Glomerular endothelial cell (primary cell): ENCODE measurements at places on chromosomes 6 and 20.

GRCh38 chr20:46040902-46041535 is 12.0 kb downstream of the SLC12A5 start:
- DNase-seq: no peak

GRCh38 chr6:37313723-37314486 is 39.9 kb upstream of the RNF8 start:
- DNase-seq: no peak

DNA sequence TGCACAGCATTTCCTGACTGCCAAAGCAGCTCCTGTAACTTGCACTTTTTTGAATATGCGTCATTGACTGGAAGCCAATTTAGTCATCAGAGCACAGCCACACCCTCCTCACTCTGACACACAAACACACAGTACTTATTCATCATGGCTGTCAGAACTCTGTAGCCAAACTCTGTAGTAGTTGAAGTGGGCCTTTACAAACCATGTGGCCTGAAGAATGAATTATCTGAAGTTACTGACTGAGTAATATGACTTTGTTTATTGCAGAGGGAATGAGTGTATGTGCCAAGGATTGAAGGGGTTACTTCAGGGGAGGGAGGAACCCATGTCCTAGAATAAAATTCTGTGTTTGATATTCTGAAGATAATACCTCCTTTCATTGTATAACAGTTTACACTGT is 102.7 kb downstream of the FIG4 start:
- DNase-seq: peak; percentile 81

- DNase-seq: no peak
These were observed 353 bp downstream of the TRAM2 start for GRCh38 chr6:52576392-52577021.

GRCh38 chr6:170279977-170280688 is 10.7 kb downstream of the DLL1 start:
- DNase-seq: no peak

- no peak for DNase-seq
These were observed 82.8 kb downstream of the MBOAT1 start for GRCh38 chr6:20129290-20130088.

DNA sequence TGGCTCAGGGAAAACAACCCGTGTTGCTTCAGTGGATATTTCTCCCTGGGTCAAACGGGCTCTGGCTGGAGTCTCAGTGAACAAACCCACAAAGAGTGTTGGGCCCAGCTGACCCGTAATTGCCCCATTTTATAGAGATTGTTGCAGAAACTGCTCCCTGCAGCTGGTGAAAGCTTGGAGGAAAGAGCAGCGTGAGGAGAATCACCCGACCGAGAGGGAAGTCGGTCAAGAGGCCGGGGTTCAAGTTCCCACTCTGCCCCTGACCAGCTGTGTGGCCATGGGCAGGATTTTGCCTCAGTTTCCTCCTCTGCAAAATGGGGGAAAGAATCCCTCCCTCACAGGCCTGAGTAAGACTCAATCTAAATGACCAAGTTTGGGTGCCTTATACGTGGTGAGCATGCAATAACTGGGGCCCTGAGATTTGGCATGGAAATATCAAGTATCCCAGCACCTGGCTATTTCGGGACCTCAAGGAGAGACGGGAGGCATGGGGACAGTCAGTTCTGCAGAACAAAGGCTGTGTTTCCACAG is 1.7 kb upstream of the TGM2 start:
- no peak for DNase-seq

- no peak for DNase-seq
These were observed 8.6 kb downstream of the ZNF292 start for GRCh38 chr6:87164004-87164403.

DNA sequence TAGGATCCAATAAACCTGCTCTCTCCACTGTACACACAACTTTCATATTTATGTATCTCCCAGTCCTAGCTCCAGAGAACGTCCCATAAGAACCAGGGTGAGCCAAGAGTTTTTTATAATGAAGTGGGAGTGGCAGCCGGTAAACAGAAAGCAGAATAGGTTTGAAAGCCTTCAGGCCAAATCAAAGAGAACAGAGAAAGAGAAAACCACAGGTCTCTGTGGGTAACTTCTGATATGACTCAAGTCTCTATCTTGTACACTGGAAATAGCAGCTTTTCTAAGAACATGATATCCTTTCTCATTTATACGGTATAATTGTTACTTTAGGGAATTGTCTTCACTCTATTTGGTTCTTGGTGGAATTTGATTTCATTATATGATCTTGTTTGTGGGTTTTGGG is 273.6 kb downstream of the PACRG start:
- no peak for DNase-seq

DNA sequence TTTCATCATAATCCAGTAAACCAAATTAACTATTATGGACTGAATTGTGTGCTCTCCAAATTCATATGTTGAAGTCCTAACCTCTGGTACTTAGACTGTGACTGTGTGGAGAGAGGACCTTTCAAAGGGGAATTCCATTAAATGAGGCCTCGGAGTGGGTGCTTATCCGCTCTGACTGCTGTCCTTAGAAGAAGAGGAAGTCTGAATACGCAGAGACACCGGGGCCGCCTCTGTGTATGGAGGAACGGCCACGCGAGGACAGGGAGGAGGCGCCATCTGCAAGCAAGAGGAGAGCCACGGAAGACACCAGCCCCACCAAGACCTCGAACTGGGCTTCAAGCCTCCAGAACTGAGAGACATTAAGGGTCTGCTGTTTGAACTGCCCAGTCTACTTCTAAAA is 35.6 kb upstream of the RPS6KA2 start:
- no peak for DNase-seq

- no peak for DNase-seq
These were observed 340.3 kb downstream of the EPHA7 start for GRCh38 chr6:93079061-93079460.

DNA sequence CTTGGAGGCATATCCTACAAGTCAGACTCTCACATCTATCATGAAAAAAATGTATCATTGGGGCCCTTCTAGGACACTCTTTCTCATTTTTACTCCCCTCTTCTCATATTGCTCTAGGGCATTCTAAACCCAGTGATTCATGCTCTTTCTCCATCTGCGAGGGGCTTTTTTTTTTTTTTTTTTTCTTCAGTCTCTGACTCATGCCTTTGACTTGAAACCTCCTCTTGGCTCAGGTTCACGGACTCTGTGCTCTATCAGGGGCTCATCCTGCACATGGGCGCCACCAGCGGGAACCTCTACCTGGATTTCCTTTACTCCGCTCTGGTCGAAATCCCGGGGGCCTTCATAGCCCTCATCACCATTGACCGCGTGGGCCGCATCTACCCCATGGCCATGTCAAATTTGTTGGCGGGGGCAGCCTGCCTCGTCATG is 17.8 kb downstream of the SLC22A1 start:
- DNase-seq: no peak

GRCh38 chr6:166553563-166554271 is 32.8 kb downstream of the RAMACL start:
- no peak for DNase-seq

DNA sequence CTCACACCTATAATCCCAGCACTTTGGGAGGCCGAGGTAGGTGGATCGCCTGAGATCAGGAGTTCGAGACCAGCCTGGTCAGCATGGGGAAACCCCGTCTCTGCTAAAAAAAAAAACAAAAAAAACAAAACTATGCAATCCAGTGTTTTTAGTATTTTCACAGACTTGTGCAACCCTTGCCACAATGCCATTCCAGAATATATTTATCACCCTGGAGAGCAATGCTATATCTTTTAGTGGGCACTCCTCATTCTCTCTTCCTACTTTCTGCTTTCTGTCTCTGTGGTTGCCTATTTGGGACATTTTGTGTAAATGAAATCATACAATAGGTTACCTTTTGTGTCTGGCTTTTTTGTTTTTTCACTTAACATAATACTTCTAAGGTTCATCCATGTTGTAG is 39.1 kb upstream of the MROH8 start:
- no peak for DNase-seq

DNA sequence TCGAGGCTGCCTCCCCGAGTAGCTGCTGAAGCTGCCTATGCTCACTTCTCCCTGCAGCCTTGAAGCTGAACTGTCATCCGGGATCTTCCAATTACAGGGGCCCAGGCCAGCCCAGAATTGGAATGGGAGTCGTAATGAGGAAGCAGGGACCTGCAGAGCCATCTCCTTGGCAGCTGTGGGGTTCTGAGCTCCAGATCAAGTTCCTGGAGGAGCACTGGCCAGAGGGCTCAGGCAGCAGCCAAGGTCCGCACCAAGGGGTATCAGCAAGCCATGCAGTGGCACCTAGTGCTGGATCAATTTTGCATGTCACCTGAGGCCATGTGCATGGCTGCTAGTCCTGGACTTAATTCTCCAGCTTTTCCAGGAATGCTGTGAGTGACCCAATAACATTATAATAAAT is 163.2 kb upstream of the TSHZ2 start:
- DNase-seq: no peak

DNA sequence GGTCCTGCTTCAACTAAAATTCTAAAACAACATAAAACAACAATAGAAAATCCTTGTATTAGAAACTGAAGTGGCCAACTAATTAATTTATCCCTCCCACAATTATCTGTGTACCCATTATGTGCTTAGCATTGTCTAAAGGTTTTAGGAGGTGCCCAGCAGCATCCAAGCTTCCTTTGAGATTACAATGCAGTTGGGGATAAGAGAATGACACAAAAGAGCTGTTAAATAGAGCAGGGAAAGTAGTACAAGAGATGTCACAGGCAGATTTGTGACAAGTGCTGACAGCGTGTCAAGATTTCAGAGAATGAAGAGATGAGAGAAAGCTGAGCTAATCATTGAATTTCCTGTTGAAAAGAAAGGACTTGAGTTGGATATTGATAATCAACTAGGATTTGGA is 204.8 kb downstream of the OTOR start:
- no peak for DNase-seq

DNA sequence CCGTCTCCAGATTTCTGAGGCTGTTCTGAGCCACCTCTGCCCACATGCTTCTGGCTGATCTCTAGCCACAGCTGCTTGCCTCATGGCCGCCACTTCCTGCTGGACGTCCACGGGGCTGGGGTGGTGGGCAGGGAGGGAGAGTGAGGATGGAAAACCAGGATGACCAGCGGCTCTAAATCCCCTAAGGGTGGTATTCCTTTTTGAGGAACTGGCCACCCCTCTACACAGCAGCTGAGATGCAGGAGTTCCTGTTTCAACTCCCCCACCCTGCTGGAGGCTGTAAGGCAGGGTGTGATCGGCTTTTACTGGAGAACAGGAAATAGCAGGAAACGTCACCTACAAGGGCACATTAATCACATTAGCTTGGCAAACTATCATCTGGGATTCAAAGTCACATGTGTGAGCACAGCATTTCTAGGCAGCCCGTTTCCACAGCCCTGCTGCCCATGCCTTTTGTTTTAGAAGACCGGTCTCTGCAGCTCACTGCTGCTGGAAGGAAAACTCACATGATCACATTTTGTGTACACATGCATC is 181.6 kb upstream of the ECI2 start:
- peak; percentile 85 for DNase-seq

GRCh38 chr20:37734228-37734985 is 40.6 kb downstream of the CTNNBL1 start:
- DNase-seq: no peak

GRCh38 chr6:16305246-16305725 is 66.9 kb downstream of the GMPR start:
- DNase-seq: no peak

- DNase-seq: no peak
These were observed 75.1 kb downstream of the CNBD2 start for GRCh38 chr20:36043441-36043840.

GRCh38 chr20:38602185-38602581 is 574 bp downstream of the ARHGAP40 start:
- DNase-seq: no peak

GRCh38 chr6:11971154-11971553 is 41.0 kb upstream of the HIVEP1 start:
- DNase-seq: no peak

DNA sequence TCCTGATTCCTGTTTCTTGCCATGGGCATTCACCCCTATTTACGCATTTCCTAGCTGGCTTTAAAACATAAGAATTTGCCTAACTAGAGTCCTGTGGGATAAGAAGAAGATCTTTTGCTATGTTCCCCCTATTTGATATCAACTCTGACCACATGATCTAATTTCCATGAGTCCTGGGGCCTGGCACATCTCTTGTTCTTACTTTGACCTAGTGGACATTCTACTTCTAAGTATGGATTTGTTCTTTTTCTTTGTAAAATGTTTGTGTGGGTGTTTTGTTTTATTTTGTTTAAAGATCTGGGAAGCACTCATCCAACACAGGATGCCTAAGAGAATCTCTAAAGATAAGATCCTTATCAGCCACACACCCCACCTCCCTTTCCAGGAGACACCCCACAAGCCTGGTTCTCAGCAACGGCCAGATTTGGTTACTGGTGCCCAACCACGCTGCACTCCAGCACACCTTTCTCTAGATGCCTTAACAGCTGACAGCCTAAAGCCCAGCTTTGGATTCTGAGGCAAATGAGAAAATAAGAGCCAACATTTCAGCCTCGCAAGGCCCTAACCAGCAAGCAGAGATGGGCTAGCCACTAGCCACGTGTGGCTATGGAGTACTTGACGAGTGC is 74.7 kb downstream of the SLC23A2 start:
- DNase-seq: no peak

- no peak for DNase-seq
These were observed 16.8 kb downstream of the USP45 start for GRCh38 chr6:99498421-99498820.

DNA sequence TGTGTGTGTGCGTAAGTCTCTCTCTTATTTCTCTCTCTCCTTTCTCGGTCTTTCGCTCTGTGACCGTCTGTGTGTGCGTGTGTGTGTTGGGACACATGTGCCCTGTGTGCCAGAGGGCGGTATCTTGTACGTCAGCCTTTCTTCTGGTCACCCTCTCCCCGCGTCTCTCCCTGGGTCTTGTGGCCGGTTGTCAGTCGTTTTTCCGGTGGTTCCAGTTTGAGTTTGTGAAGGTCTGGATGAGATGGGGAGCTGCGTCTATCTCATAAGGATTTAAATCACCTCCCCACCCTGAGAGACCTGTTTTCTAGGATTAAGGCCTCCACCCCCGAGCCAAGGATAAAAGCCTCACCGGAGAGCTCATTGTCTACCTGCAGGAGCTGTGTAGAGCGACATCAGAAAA is 295.5 kb upstream of the ZNF337 start:
- DNase-seq: no peak
